ENCODE measurements at places on chromosomes 5 and 9.
A peak's percentile ranks its signal among the peaks of the same experiment; 100 is the strongest.

GRCh38 chr9:131546336-131547084 is 1.2 kb downstream of the PRRT1B start:
- DNase-seq = peak; percentile 15

DNA sequence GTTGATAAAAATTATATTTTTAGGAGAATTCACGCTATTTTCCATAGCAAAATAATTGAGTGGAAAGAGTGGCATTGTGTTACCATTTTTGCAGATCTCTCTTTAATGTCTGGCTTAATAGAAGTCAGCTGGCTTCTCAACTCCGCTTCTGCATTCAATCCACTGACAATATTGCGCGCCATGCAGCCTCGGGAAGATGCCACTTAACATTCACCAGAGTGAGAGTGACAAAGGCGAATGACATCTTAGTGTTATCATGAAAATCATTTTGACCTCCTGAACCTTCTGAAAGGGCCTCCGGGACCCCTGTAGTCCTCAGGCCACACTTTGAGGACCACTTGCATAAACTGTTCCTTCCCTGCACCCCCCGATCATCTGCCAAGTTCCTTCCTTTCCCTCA is 80.1 kb upstream of the ORM1 start:
- no peak for DNase-seq

DNA sequence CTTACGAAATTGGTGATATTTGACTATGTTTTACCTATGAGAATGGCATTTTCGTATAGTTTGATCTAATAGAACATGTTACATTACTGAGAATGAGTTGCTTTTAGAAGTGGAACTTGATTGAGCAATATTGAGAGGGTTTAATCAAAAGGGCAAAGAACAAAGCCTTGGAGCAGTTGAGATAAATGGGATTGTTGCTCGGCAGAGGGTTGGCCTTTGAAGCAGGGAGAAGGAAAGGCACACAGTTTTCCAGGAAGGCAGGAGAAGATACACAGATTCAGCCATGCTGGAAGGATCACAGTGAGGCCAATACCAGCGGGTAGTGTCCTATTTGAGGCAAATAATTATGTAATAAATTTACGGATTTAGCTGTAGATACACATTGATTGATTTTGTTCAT is 19.5 kb downstream of the MAN2A1 start:
- no peak for DNase-seq

- no peak for DNase-seq
Observed at GRCh38 chr5:127950707-127951391, 132.7 kb upstream of the SLC12A2 start.

GRCh38 chr5:41736641-41737040 is 133.6 kb downstream of the OXCT1 start:
- DNase-seq = no peak

- DNase-seq = no peak
Observed at GRCh38 chr5:172637110-172637580, 3.9 kb upstream of the NEURL1B start.

GRCh38 chr5:59893429-59894227 is at the start of gene PDE4D:
TSS of gene PDE4D (minus strand) at chr5:59893726.
- peak; percentile 49 for DNase-seq

DNA sequence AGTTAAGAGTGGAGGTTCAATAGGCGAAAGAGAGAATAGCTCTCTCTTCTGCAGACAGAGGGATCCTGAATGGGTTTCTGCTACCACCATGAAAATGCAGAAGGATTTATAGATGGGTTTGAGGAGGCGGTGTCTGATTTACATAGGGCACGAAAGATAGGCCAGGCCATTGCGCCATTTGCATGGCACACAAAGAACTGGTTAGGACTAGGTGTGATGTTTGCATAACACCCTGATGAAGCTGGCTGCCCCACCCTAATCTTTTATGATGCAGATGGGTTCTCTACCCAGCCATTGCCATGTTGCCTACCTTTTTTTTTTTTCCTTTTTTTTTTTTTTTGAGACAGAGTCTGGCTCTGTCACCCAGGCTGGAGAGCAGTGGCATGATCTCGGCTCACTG is 51.4 kb upstream of the PDZD2 start:
- no peak for DNase-seq

DNA sequence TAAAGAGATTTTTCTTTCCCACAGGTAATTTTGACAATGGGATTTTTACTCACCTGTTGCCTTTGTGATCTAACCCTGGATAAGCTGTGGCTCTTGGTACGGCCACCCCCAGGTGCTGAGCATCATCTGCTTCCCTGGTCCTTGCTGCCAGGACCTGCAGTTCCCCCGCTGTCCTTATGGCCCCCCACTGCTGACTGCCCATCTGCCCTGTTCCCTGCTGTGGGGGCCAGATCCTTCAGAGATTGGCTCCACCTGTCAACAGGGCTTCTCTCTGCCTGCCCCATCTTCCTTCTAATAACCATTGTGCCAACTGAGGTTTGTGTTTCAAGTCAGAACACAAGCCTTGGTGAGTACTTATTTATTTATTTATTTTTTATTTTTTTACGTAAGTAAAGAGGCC is 183.3 kb downstream of the MAPKAP1 start:
- DNase-seq = no peak

- DNase-seq = no peak
Observed at GRCh38 chr5:20114526-20114925, 126.5 kb upstream of the CDH18 start.

DNA sequence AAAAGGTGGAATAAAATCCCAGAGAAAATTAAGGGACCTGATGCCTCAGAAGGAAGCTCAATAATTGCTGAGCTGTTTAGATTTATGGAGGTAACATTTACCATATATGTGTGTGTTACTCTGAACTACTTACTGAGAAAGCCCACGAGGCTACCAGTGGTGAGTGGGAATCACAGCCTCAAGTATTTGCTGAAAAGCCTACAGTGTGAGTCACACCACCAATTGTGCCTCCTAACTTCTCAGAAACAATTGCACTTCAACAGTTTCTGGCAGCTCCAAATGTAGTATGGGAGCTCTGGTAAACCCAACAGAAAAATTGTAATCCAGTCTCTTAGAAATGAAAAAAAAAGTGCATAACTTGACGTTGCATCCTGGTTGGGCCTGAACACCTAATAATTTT is 551.6 kb downstream of the PRDM9 start:
- no peak for DNase-seq

DNA sequence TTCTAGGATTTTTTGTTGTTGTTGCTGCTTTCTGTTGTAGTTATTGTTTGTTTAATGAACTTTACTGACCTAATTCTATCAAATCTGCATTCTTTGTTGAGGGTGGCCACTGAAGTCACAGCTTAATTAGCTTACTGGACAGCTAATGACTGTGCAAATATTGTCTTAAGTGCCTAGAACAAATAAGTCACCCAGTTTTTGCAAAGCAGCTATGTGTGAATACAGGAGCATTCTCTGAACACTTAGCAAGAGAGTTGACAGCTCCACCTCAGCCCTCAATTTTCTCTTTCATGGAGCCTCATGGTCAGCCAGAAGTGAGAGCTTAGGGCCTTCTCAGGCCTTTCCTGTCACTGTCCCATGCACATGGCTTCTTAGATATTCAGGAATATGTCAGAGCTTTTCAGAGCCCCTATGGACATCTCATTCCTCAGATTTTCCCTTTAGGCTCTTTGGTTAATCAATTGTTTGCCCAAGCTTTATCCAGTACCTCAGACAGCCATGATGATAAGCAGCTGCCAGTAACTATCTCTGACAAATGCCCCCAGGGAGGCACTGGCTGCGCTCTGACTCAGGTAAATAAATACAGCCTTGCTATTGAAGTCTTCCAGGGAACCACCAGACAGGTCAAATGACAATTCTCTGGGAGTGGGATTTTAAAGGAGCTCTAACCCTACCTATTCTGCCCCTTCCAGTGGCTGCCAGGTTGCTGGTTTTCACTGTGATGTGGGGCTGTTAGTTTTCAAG is 241.4 kb upstream of the IL12B start:
- DNase-seq = no peak

- peak; percentile 66 for DNase-seq
Observed at GRCh38 chr5:175796536-175797499, 74.6 kb upstream of the CPLX2 start.

GRCh38 chr5:95080441-95080840 is 204.5 kb downstream of the MCTP1 start:
- peak; percentile 43 for DNase-seq

DNA sequence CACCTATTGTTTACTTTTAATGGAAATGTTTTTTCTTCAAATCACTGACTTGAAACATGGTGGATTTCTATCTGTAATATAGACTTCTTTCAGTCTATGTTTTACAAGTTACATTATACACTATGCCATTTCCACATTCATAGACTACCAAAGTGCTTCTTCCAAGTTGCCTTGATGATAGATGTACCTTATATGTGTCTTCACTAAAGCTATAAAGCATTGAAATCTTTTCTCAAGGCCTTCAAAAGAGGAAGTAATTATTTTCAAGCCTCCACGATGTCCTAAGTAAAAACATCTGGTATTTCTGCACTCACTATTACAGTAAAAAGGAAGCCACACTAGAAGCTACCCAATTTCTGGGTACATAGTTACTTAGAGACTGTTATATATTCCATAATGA is 113.3 kb downstream of the FGF10 start:
- no peak for DNase-seq

GRCh38 chr5:178273665-178274541 is 41.3 kb upstream of the PHYKPL start:
- DNase-seq = no peak

GRCh38 chr5:83401122-83401731 is 70.3 kb upstream of the VCAN start:
- DNase-seq = no peak

- DNase-seq = peak; percentile 28
Observed at GRCh38 chr5:57175551-57176309, 1.9 kb downstream of the GPBP1 start.

DNA sequence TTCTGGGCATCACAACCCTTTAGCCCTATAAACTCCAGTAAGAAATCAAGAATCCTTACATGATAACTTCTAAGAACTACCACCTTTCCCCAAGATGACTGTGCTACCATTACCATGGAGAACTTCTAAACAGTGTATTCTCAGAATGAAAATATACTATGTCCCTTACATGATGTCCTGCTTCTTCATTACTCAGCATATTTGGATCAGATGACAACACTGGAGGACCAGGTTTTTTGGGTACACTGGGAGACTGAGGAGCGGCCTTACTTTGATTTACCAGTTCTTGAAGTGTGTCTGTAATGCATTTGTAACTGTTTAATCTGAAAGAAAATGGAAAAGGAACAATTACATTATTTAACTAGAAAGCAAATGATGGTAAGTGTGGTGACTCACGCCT is 55.7 kb upstream of the CPLANE1 start:
- DNase-seq = no peak

- DNase-seq = no peak
Observed at GRCh38 chr5:160959804-160960203, 107.8 kb upstream of the ATP10B start.

GRCh38 chr9:100449420-100449819 is 22.5 kb downstream of the MSANTD3 start:
- no peak for DNase-seq

DNA sequence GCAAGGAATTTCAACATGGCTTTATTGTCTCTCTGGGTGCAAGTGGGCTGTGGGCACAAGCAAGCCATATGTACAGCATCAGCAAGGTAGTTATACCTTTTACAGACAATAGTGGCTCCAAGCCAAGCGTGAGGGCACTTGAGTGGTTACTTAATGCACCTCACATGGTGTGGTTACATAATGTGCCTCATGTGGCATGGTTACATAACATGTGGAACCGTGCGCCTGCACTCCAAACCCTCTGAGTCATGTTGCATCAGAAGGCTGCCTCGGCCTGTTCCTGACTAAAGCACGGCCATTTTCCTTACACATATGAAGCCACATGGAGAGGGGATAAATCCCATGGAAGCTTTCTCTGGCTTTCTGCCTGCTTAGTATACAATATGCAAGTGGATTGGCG is 150.9 kb downstream of the OSTF1 start:
- DNase-seq = no peak

DNA sequence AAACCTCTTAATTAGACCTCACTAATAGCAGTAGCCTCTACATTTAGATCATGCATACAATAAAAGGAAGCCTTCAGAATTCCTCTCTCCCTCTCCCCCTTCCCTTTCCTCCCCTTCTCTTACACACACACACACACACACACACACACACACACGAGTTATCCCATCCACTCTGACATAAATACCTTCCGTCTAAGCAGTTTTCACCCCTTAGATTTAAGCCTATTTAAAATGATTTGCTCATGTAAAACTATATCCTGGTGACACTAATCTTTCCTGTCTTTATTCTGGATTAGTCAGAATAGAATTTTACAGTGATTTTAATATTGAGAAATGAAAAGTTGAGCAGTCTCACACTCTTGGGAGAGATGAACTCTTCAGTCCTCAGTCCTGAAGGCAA is 35.0 kb downstream of the PRELID2 start:
- DNase-seq = peak; percentile 27

Measured in endothelial cell of umbilical vein (primary cell).